Fibroblast of skin of back (primary cell): ENCODE measurements at places on chromosomes 7 and 10.

DNA sequence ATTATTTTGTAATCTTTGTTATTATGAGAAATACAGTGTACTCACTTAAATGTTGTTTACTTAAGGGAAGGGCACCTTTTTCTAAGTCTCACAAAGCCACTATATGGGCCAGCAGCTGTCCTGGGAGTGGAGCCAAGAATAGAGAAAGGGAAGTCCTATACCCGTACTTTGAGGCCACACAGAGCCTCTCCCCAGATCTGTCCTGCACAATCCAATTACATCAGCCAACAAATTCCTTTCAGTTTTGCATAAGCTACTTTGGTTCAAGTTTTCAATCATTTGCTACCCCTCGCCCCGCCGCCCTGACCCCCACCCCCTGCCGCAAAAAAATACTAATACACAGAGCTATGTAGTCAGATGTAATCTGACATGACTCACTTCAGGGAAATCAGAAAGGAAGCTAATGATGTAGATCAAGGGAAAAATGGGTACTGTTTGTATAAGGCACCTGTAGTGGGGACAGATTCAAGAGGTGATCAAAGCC is 297.4 kb upstream of the NEBL start:
- DNase-seq = peak; percentile 4

GRCh38 chr7:28137463-28137862 is 43.1 kb downstream of the JAZF1 start:
- DNase-seq = peak; percentile 27

DNA sequence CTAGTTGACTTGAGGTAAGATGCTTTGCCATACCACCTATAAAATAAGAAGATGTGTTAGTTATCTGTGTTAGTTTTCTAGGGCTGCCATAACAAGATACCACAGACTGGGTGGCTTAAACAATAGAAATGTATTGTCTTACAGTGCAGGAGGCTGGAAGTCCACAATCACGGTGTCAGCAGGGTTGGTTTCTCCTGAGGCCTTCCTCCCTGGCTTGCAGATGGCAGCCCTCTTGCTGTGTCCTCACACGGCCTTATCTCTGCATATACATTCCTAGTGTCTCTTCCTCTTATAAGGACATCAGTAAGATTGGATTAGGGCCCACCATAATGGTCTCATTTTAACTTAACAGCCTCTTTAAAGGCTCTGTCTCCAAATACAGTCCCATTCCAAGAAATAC is 192.1 kb downstream of the GATA3 start:
- no peak for DNase-seq

GRCh38 chr10:22335173-22335933 is 9.9 kb upstream of the SPAG6 start:
- peak; percentile 53 for DNase-seq

DNA sequence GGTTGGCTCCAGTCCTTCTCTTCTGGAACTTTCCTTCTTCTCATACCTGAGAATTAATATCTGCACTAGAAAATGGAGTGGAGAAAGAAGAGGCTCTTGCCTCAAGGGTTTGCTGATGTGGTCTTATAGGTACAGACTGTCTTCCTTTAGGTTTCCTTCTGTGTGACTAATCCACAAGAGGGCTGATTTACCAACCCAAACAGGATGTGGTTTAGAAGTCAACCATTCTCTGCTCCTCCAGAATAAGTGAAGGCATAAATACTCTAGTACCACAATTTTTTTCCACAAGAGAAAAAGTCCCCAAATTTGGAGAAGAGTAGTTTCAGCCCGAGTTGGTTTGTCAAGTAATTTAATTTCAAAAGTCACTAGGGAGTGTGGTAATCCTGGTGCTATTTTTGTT is 85.8 kb downstream of the NRP1 start:
- peak; percentile 91 for DNase-seq

DNA sequence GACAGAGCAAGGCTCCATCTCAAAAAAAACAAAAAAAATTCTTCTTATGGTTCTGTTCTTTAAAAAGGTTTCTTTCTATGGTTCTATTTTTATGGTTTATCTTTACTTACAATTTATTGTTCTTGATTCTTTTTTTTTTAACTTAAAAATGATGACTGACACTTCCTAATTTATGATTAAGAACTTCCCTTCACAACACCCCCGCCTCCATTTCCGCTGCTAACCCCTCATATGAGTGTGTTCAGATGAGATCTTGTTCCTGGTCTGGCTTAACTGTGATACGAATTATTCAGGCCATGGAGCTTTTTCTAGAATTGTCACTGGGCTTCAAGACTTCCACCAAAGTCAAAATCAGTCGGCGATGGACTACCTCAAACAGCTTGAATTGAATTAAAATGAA is 33.9 kb downstream of the PTER start:
- no peak for DNase-seq

DNA sequence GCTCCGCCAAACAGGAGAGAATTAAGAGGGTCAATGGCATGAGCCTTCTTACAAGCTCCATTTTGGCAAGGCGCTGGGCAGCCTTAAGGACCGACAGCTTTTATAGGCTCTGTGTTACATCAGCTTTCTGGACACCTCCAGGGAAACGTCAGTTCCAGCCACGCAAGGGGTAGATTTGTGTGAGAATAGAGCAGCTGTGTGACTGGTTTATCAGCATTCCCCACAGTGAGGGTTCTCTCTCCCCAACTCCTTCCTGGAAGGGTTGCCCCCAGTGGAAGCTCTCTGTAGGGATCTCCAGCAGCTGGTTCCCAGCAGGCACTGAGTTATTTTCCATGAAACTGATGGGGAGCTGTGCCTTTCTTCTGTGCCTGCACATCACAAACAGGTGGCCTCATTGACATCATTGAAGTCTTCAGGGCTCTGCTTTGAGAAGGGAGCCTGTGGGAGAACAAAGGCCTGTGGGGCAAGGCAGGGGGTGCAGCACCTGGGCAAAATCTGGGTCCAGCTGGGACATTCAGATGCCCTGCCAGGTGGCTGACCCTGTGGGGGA is at the start of gene CUZD1:
TSS of gene CUZD1 (minus strand) at position 75 of the 550 bp plus-strand sequence. CDS start at position 61, 14 bp downstream.
- DNase-seq = no peak

DNA sequence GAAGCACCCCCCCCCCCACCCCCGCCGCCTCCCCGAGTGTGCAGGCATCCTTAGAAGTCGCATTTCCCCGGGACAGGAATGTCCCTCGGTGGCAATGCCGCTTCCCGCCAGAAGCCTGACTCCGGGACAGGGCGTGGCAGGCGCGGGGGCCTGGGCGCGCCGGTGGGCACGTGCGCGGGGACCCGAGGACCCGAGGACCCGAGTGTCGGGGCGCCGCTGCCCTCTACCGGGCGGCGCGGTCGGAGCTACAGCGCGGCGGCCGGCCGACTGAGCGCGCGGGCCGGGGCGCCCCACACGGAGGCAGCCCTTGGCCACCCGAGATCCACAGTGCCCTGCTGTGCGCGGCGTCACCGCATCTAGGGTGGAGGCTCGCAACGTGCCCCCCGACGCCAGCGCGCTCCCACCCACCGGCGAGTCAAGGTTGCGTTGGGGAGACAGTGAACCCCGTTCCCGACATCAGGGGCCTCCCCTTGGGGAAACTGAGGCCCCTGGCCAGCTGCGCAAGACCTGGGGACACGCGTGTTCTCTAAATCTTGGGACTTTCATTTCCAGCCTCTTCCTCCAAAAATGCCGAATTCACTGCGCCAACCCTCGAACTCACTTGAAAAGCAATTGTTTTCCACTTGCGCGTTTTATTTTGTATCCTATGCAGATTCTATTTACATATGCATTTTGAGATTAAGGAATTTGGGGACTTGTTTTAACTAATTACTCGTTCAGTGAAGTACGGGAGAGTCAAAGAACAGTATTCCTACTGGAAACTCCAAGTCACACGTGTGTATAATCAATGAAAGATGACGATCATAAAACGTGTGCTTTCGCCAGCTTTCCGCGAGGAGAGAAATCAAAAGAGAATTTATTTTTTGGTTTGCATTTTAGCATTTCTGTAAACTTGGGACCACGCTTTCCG is 3.1 kb upstream of the CUX1 start:
- DNase-seq = peak; percentile 45

- peak; percentile 58 for DNase-seq
These were observed 1.1 kb downstream of the MAP3K8 start for GRCh38 chr10:30435073-30435422.

DNA sequence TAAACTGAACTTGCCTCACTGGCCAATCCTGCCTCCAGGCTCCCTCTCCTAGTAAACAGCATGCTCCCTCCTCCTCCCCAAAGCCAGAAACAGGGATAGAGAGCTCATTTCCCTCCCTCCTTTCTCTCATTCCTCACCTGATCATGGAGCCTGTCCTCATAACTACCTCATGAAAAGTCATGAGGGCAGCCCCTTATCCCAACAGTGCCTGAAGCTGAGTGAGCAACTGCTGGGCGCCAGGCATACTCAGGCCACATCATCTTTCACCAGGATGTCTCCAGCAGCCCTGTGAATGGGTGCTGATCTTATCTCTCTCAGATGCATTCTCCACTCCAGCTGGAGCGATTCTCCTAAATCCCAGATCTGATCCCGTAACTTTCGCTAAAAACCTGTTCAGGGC is 307.2 kb downstream of the PRPF18 start:
- peak; percentile 39 for DNase-seq

DNA sequence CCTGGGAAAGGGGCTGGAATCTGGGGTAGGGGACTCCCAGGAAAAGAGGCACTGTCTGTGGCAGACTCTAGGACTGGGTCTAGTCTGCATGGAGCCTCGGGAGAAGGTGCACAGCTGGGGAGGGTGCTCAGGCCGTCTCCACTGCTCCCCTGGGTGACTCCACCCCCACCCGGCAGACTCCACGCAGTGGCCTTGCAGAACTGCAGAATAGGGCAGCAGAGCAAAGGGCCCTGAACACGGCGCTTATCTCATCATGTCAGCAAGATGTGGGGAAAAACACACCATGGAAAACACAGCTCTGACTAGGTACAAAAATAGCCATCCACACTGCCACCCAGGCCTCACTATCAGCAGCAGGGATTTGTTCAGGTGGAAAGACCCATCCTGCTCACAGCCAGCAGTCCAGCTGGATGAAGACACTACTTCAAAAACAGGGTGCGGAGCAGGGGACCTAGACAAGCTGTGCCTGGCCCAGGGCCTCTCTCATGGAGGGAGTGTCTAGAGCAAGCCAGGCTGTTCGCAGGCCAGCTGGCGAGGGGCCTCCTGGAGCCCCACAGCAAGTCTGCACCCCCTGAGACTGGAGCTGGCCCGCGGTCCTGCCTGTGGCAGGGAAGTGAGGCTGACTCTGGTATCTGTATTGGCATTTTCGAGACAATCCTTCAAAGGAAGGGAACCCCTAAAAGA is 11.7 kb downstream of the MAT1A start:
- DNase-seq = no peak

- no peak for DNase-seq
These were observed 527 bp downstream of the HOXA1 start for GRCh38 chr7:27095050-27095896.

GRCh38 chr10:88090568-88091214 is 227.3 kb downstream of the PTEN start:
- DNase-seq = no peak

DNA sequence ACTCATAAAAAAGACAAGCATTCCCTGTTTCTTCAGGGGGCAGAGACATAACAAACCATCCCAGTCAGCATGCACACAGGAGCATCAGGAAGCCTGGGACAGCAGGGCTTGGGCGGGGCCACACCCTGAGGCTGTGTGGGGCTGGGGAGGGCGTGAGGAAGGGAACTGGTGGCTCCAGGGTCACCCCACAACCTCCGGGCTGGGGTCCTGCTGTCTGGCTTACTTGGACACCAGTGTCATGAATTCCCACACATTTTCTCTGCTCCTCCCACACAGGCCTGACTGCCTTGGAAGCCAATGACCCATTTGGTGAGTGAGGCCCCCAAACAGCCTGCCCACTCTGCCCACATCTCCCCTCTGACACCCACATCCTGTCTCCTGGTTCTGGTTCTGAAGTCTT is 2.8 kb downstream of the FXYD4 start:
- no peak for DNase-seq

- DNase-seq = no peak
These were observed 341.2 kb upstream of the VWC2 start for GRCh38 chr7:49432254-49432653.

GRCh38 chr7:45709168-45710042 is 135.2 kb downstream of the ADCY1 start:
- DNase-seq = no peak

DNA sequence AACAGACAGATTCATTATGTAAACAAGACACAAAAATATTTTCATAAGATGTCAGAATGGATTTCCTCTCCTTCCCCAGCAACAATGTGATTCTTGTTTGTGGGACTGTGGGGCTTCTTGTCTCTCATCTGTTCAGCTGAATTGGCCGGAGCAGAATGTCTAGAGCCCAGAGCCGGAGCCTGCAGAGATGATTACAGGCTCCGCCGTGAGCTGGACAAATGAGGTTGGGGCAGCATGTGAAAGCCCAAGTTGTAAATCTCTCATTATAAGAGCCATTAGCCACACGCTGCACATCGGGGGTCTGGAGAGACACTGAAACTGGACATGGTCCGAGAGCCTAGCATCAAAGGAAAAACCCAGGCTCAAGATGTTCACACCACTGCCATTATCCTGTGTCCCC is 137.0 kb upstream of the ADAM12 start:
- DNase-seq = no peak

- no peak for DNase-seq
These were observed 73.9 kb downstream of the ATE1 start for GRCh38 chr10:121853950-121854349.

DNA sequence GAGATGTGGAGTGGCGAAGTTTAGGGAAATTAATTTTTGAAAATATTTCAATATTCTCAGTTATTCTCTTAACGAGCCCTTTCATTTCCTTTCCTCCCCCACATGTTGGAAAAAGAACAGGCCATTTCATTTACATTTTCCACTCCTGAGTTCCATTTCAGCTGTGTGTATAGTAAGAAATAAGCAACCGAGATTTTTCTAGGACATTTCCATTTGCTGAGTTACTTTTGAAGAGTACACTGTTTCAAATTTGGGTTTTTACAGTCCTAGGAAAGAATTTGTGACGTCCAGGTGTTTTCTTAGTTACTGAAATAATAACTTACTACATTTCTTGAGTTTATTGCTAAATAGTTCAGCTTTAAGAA is 1.2 kb downstream of the SEPTIN7 start:
- no peak for DNase-seq

- DNase-seq = no peak
These were observed 23.6 kb downstream of the CEP41 start for GRCh38 chr7:130417213-130417612.

- peak; percentile 23 for DNase-seq
These were observed 41.2 kb downstream of the PDZD8 start for GRCh38 chr10:117334066-117334465.

DNA sequence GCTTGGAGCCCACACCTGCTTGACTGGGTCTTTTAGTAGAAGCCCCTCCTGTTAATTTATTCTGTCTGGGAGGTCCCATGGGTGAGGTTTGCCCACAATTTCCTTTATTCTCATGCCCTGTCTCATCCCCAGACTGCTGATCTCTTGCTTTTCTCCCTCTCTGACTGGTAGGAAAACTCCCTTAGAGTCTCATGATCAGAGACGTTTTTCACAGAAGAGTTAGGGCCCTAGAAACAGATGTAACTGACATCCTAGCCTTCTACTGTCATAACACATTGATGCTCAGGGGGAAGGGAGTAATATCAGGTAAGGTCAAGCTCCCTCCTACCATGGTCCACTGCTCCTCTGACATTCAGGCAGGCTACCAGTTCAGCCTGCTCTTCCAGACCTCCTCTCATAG is 43.7 kb upstream of the WASL start:
- no peak for DNase-seq

- DNase-seq = no peak
These were observed 17.9 kb downstream of the PRKCQ start for GRCh38 chr10:6562221-6562620.
